B cell (primary cell): ENCODE measurements at places on chromosomes 11 and 22. TPM values are rescaled to one million over a fixed set of nuclear protein-coding genes. Genes with fewer than 3 reads are reported as not detected.

DNA sequence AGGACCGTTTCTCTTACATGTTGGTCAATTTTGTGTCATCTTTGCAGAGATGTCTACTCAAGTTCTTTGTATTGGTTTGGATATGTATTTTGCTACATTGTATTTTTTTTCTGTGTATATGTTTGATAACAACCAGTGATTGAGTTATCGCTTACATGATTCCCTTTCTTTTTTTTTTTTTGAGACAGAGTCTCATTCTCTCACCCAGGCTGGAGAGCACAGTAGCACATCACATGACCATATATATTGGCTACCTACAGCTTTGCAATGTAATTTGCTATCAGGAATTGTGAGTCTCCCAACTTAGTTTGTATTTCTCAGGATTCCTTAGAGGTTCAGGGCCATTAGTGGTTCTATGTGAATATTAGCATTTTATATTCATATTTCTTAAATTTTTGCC lies 59.5 kb downstream of the LRRC74B start:
- peaks cover 5% of the 10 kb centered on the region for H3K4me1 ChIP-seq
- no peak for DNase-seq
- H3K36me3 ChIP-seq: no peaks in the 10 kb centered on the region
- H3K27me3 ChIP-seq: peaks cover 4% of the 10 kb centered on the region
- no peak overlapping the region for H3K4me3 ChIP-seq

MAPK8IP2 gene
- total RNA-seq: 0.39 and 0.44 TPM in 2 replicates

GRCh38 chr11:15918212-15918611 lies 438.1 kb downstream of the SOX6 start:
- no peak for DNase-seq
- no peaks in the 10 kb centered on the region for H3K4me1 ChIP-seq
- no peaks in the 10 kb centered on the region for H3K27me3 ChIP-seq
- H3K4me3 ChIP-seq: no peak overlapping the region
- no peak overlapping the region for H3K27ac ChIP-seq

MAPK11 gene
- 8.1 and 9.8 TPM in 2 replicates for total RNA-seq

GRCh38 chr11:94673386-94673785 lies 94.8 kb upstream of the AMOTL1 start:
- H3K27me3 ChIP-seq: no peaks in the 10 kb centered on the region
- no peak overlapping the region for H3K4me3 ChIP-seq
- H3K4me1 ChIP-seq: no peaks in the 10 kb centered on the region
- H3K36me3 ChIP-seq: no peaks in the 10 kb centered on the region
- DNase-seq: no peak

- no peaks in the 10 kb centered on the region for H3K4me1 ChIP-seq
- H3K4me3 ChIP-seq: no peak overlapping the region
- no peaks in the 10 kb centered on the region for H3K36me3 ChIP-seq
- no peak for DNase-seq
- no peak overlapping the region for H3K27ac ChIP-seq
- H3K27me3 ChIP-seq: no peaks in the 10 kb centered on the region
Measured at GRCh38 chr11:84886344-84886743, 740.8 kb downstream of the DLG2 start.

GUCY1A2 gene
- total RNA-seq: not detected in 2 replicates

MOGAT2 gene
- 0.12 TPM in 1 of 2 replicates, not detected in the other for total RNA-seq

GRCh38 chr22:33513388-33514338 lies 406.6 kb downstream of the LARGE1 start:
- H3K4me3 ChIP-seq: no peak overlapping the region
- H3K27me3 ChIP-seq: no peaks in the 10 kb centered on the region
- H3K27ac ChIP-seq: no peak overlapping the region

DNA sequence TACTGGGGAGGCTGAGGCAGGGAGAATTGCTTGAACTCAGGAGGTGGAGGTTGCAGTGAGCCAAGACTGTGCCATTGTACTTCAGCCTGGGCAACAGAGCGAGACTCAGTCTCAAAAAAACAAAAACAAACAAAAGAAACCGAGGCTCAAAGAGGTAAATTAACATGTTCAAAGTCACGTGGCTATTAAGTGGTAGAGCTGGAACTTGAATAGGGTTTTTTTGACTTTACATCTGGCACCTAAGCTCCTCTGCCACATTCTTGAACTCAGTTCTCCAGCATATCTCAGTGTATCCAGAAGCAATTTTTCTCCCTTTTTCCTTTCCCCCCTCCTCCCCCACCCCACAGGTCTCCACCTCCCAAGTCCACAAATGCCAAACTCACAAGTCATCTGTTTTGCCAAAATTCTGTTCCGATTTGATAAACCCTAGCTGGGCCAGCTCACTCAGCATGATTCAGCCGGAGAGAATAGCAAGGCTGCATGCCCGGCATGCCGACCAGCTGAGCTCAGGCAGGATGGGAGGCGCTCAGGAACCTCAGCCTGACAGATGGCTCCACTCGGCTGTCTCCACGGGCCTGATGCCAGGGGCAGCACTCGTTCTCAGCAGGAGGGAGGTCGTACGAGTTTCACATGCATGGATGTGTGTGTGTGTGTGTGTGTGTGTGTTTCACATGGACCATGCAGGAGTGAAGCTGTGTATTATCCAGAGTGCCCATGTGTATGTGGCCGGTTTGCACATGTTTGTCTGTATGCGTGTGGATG lies 63.2 kb upstream of the RRAS2 start:
- H3K27me3 ChIP-seq: no peaks in the 10 kb centered on the region
- no peaks in the 10 kb centered on the region for H3K36me3 ChIP-seq
- peaks cover 8% of the 10 kb centered on the region for H3K4me1 ChIP-seq
- no peak for DNase-seq
- no peak overlapping the region for H3K4me3 ChIP-seq

DNA sequence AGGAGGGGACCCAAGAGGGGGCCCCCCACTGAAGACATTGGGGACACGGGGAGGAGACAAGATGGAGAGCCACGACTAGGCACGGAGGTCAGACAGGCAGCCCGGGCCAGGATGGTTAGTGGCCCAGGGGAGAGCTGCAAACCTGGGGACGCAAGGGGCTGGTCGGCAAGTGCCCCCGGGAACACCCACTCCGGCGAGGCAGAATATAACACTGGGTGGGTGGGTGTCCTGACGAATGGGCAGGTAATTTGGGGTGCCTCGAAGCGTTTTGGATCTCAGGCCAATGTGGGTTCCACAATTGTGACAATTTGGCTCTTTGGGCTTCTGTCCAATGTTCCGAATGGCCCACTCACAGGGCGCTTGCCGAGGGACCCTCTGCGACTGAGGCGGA lies 9.9 kb downstream of the IGF2 start:
- no peaks in the 10 kb centered on the region for H3K4me1 ChIP-seq
- no peak for DNase-seq
- no peaks in the 10 kb centered on the region for H3K36me3 ChIP-seq
- H3K27me3 ChIP-seq: no peaks in the 10 kb centered on the region
- no peak overlapping the region for H3K4me3 ChIP-seq

DNA sequence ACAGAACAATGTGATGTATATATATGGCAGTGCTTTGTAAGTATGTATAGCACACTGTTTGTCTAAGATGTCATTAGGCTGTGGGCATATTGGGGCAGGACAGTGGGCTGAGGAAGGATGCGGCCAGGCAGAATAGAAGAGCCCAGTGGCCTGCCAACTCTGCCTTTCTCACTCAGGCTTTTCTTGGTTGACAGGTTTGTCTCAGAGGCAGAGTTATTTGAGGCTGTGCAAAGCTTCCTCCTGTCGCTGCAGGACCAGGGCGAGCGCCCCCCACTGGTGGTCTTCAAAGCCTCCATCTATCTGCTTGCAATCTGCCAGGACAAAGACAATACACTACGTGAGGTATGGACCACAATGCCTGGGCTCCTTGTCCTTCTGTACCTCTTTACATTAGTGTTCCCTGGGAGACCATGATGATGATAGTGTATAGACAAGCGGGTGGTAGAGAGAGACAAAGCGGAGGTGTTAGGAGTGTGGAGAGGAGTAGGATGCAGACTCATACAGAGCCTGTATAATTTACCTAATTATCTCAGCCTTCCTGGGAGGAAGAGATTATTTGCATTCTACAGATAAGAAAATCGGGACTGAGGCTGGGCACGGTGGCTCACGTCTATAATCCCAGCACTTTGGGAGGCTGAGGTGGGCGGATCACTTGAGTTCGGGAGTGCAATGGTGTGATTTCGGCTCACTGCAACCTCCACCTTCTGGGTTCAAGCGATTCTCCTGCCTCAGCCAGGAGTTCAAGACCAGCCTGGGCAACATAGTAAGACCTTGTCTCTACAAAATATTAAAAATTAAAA lies 37.3 kb upstream of the CCDC134 start:
- no peaks in the 10 kb centered on the region for H3K4me1 ChIP-seq
- H3K27me3 ChIP-seq: no peaks in the 10 kb centered on the region
- no peak overlapping the region for H3K4me3 ChIP-seq
- DNase-seq: peak; percentile 60
- no peak overlapping the region for H3K27ac ChIP-seq
- no peaks in the 10 kb centered on the region for H3K36me3 ChIP-seq

GRCh38 chr11:56923116-56923515 lies 65.6 kb upstream of the OR5AK2 start:
- H3K27me3 ChIP-seq: no peaks in the 10 kb centered on the region
- H3K36me3 ChIP-seq: no peaks in the 10 kb centered on the region
- H3K4me3 ChIP-seq: no peak overlapping the region
- DNase-seq: no peak
- H3K27ac ChIP-seq: no peak overlapping the region

DNA sequence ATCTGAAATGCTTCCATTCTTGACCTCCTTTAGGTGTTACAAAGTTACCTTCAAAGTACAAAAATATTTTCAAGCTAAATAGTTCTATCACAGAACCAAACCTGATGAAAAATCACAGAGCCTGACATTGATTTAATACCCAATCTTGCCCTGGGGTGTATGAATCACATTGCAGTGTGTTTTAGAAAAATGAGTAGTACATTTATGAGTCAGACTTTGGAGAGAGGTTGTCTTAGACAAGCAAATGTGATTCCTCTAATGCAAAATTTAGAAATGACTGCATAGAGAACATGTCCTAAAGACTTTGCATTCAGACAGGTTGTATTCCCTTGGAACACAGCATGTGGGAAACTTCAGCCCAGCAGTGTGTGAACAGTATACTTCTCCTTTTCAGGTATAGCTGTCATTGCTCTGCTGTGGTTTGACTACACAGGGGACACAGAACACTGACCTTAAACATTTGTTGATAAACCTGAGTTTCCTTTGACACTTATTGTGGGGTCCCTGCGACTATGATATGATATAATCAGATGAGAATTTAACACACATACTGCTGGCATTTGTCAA lies 972.1 kb downstream of the JRKL start:
- no peak overlapping the region for H3K4me3 ChIP-seq
- no peak overlapping the region for H3K27ac ChIP-seq
- no peaks in the 10 kb centered on the region for H3K27me3 ChIP-seq
- no peaks in the 10 kb centered on the region for H3K4me1 ChIP-seq

FAM180B gene
- 0.20 TPM in 1 of 2 replicates, not detected in the other for total RNA-seq

DNA sequence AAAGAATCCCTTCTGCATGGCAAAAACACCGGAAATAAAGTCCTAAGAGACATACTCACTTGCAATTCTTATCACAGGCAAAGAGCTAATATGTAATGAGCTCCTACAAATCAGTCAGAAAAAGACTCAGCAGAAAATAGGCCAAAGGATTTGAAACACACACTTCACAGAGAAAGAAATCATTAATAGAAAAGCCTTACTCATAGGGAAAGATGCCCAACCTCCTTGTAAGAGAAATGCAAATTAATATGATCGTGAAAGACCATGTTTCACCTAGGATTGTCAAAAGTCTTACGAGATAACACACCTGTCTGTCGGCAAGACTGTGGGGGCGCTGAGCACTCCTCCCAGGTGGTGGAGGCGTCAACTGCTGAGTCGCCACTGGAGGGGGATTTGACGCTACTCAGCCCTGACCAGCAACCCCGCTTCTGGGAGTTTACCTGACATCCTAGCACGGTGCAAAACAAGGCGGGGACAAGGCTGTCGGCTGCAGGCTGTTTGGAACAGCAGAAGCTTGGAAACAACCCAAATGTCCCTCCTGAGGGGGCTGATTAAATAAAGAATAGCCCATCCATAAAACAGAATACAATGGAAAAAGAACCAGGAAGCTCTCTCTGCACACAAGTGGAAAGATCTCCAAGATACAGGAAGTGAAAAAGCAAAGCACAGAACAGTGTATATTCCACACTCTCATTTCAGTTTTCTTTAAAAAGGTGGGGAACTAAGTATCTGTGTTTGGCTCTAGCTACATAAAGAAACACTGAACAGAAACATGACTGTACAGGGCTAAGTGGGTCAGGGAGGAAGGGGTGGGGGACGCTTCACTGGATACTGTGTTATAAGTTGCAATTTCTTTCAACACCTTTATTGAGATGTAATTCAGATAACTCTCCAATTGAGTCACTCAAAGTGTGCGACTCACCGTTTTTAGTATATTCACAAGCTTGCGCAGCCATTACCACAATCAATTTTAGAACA lies 11.5 kb downstream of the CSNK1E start:
- H3K4me3 ChIP-seq: no peak overlapping the region
- peaks cover 11% of the 10 kb centered on the region for H3K4me1 ChIP-seq
- H3K27me3 ChIP-seq: no peaks in the 10 kb centered on the region
- no peaks in the 10 kb centered on the region for H3K36me3 ChIP-seq
- peak; percentile 72 for DNase-seq

OR9G4 gene
- not detected in 2 replicates for total RNA-seq

DNA sequence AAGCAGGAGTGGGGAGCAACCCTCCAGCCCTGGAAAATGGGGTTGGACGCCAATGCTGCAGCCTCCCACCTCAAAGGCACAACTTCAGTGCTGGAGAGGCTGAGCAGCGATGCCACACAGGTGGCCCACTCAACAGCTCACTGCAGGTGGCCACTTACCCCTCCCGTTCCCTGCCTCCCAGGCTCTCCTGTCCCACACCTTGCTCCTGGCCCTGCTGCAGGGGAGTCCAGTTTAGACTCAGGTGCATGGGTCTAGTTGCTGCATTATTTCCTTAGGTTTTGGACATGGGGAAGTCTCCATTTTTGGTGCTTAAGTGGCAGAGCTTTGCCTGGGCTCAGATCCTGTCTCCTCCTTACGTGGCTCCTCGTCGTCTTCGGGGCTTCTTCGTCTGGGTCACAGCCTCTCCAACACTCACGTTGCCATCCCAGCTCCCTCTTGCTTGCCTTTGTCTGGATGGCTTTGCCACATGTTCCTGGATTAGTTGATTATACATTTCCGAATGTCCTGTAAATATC lies 898.3 kb downstream of the BRD1 start:
- no peaks in the 10 kb centered on the region for H3K36me3 ChIP-seq
- no peak overlapping the region for H3K27ac ChIP-seq

DNA sequence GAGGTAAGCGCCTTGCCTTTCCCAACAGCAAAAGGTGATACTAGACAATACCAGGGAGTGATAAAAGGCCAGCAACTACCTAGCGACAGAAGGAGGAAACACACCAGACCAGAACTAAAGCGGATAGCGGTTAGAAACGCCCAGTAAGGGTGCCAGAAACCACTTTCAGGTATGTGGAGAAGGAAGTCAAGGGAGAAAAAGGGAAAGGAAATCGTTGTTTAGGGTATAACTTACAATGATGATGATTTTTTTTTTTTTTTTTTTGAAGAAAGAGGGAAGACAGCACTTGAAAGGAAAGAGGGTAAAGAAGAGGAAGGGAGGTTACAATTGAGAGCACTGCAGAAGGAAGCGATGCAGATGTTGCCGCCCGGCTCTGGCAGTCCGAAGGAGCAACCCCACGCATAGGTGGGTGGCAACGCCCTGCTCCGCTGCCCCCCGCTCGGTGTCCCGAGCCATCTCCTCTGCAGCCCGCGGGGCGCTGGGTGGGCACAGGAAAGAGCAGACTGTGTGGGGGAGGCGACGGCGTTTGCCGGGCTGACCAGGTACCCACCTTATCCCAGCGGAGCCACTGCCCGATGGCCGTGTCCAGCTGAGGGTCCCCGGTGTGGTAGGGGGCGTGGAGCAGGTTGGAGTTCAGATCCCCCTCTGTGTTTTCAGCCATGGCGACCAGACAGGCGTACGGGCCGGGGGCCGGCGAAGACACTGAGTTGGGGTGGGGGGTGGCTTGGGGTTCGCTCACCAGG lies 561 bp downstream of the PGM2L1 start:
- H3K4me3 ChIP-seq: peak overlapping the region; percentile 92
- peaks cover 10% of the 10 kb centered on the region for H3K4me1 ChIP-seq
- H3K27ac ChIP-seq: peak overlapping the region; percentile 55
- H3K27me3 ChIP-seq: no peaks in the 10 kb centered on the region
- no peaks in the 10 kb centered on the region for H3K36me3 ChIP-seq

RBM4 gene
- total RNA-seq: 199 and 203 TPM in 2 replicates

HMOX1 gene
- 21.9 TPM in 2 replicates for total RNA-seq
